Right cardiac atrium (tissue), 5 donors: ENCODE measurements at places on chromosomes 2 and 18. TPM values are rescaled to one million over a fixed set of nuclear protein-coding genes. Genes with fewer than 3 reads are reported as not detected.
A peak's percentile ranks its signal among the peaks of the same experiment; 100 is the strongest.

Gene CDCA7
- 0.33 TPM for total RNA-seq

Gene CHCHD5
- total RNA-seq, result 30.7 TPM

Gene GDF7
- total RNA-seq, result 0.72 TPM

Gene GALNT3
- total RNA-seq, result 0.59 TPM

Gene STEAP3
- 7.2 TPM for total RNA-seq

Gene CHST9
- total RNA-seq, result 0.21 TPM

Gene EFHD1
- total RNA-seq, result 6.4 TPM

Gene TMEM178A
- total RNA-seq, result 6.0 TPM

Gene SGPP2
- total RNA-seq, result 1.8 TPM

GRCh38 chr2:58796239-58796910 is 555.2 kb upstream of the FANCL start:
- no peak for DNase-seq

- DNase-seq, result peak; percentile 57
Observed at GRCh38 chr18:22606563-22607283, 189.0 kb upstream of the CTAGE1 start.

DNA sequence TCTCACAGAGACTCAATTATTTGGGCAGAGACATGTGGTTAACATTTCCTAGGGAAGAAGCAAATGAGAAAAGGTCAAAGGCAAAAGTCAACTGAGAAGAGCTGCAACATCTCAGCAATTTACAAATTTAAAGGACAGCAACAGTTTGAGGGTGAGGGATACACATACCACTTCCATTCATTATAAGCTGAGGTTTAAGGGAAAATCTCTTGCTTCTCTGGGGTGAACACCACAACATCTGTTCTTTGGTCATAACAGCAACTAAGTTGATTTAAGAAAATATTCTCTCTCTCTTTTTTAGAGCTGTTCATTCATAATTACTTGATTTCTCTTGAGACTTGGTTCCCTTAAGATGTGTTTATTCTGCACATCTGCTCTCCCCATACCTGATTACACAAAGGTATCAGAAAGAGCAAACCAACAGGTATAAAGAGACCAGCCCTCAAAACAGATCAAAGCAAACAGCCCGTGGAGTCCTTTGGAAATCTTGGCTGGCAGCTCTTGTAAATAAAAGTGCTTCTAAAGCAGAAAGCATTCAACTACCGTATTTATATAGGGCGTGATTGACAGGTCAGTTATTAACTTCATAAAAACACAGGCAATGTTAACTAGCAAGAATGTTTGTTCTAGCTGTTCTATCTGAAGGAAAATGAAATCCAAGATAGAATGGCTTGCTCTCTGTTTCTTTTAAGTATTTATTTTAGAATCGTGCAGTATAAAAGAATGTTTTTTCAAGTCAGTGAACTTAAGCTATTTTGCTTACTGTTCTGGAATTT is 132.8 kb downstream of the THADA start:
- no peak for DNase-seq

- peak; percentile 1 for DNase-seq
Observed at GRCh38 chr2:120861191-120861575, 125.5 kb downstream of the GLI2 start.

- DNase-seq, result no peak
Observed at GRCh38 chr2:227179988-227180685, 15.7 kb downstream of the COL4A3 start.

- DNase-seq, result peak; percentile 10
Observed at GRCh38 chr2:21715887-21716286, 592.1 kb downstream of the TDRD15 start.

- DNase-seq, result no peak
Observed at GRCh38 chr2:100731535-100731981, 88.4 kb upstream of the NPAS2 start.

GRCh38 chr18:63578357-63578958 is 8.7 kb upstream of the SERPINB13 start:
- no peak for DNase-seq

DNA sequence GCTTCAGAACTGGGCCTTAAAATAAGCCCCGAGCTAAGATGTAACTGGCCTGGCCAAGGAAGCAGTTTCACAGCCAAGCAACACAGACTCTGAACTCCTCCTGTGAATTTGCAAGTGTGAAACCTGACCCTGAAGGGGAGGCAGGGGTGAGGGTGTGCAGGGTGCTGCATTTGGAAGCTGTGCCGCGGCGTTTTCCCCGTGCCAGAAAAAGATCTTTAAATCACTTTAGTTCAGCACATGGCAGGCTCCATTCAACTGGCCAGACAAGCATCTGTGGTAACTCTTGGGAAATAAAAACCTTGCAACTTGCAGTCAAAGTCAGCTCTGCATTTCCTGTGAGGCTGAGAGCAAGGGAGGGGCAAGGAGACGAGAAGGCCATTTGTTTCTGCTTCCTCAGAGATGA is 209.3 kb upstream of the SOX11 start:
- no peak for DNase-seq

DNA sequence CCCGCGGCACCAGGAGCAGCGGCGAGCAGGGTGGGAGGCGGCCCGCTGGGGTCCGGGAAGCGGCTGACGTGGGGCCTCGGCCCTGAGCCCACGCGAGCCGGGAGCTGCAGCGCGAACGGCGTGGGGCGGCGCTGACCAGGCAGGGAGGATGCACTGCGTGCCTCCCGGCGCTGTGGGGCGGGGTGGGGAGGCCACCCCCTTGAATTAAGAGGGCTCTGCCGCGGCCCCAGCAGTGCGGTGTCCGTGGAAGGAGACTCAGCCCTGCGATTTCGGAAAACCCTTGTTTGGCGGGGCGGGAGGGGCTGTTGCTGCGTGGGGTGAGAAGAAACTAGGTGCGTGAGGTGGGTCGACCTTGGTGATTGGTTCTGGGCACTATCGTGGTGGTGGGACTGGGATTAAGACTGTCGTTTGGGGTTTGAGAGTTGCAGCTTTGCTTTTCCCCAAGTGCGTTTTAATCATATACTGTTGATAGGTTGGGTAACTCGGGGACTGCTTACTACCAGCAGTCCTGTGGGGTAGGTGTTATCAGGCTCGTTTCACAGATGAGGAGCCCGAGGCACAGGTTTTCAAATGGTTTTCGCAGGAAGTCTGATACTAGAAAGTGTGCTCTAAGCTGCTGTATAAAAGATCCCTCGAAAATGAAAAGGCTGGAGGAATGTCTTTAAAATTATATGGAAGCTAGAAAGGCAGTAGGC is 722 bp downstream of the ACSL3 start:
- DNase-seq, result peak; percentile 55

DNA sequence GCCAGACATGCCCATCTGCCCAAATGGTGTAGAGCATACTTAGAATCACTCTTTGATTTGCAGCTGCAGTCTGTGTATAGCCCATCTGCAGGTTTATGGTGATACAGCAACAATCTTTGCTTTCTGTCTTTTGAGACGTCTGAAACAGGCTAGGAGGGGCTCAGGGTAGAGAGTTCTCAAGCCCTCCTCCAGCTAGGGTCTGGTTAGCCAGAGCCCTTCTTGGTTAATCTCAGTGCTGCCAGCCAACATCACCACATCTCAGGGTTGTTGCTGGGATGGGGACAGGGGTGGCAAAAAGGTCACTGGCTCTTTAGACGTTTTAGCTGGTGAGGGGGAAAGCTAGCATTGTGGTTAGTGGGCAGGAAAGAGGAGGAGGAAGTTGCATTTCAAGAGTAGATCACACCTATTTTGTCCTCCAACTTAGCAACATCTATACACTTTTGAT is 136.6 kb upstream of the ACAA2 start:
- DNase-seq, result no peak
